NCI-H2227 treated with DMSO at 0.1 percent for 48 hours (cell line): ENCODE measurements at places on chromosomes 1 and 21.

GRCh38 chr1:64005801-64006200, 197.6 kb upstream of the UBE2U start:
- DNase-seq = no peak

DNA sequence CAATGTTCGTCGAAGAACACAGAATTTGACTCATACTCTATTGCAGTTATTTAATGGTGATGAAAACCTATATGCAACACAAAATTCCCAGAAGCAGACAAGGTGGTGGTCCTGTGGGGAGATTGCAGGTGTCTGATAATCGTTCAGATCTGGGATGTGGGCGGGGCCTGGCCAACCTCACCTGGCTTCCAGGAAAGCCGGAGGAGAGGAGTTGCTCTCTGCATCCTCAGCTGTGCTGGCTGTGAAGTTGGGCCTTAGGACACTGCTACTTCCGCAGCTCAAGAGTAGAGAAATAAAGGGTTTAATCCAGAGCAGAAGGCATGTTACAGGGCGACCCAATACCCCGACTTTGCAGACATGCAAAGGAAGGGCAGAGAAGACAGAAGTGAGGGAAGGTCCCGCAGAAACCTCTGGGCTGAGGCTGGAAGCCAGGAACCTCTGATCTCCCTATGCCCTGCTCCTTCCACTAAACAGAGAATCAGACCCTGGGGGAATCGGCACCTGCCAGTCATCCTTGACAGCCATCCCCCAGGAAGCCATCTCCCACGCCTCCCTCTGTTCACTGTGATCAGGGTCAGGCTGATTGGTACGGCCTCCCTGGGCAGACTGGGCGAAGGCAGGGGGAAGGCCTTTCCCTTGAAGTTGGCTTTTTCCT, 590.3 kb downstream of the AJAP1 start:
- DNase-seq = no peak

- DNase-seq = no peak
Measured at GRCh38 chr1:67921725-67922489, 88.6 kb upstream of the GNG12 start.

DNA sequence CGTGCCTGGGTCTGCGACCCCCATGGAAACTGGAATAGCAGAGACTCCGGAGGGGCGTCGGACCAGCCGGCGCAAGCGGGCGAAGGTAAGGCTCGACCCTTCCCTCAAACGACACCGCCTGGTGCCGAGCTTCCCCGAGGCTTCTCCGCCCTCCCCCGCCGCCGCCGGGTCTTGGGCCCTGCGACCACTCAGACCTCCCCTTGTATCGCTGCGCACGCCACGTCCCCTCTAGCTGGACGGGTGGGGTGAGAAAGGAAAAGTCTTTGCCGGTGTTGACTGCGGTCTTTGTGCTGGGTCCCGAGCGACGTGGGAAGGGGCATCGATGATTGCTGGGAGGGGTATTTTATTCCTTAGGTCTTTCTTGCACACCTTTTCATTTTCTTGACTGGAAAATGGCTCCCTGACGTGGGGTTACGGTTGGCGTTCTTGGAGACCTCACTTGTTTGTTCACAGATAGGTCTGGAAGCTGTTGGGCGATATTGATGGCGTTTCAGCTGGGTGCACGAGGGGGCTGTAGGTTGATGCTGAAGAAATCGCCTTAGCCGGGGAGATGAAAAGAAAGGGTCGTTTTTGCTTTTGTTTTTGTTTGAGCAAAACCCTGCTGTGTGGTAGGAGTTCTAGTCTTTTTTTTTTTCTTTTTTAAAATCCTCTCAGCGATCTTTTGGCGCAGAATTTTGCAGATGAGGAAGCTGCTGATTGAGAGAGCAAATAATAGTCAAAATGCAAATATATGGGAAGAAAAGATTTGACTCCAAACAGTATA, 776 bp downstream of the KDM1A start:
- peak; percentile 54 for DNase-seq

GRCh38 chr1:52679048-52679447, 19.1 kb downstream of the COA7 start:
- DNase-seq = no peak

- DNase-seq = peak; percentile 7
Measured at GRCh38 chr1:195831789-195832188, 776.5 kb downstream of the KCNT2 start.

- DNase-seq = no peak
Measured at GRCh38 chr1:234320549-234320948, 52.7 kb upstream of the COA6 start.

GRCh38 chr1:6200188-6200809, 904 bp upstream of the RPL22 start:
- no peak for DNase-seq

DNA sequence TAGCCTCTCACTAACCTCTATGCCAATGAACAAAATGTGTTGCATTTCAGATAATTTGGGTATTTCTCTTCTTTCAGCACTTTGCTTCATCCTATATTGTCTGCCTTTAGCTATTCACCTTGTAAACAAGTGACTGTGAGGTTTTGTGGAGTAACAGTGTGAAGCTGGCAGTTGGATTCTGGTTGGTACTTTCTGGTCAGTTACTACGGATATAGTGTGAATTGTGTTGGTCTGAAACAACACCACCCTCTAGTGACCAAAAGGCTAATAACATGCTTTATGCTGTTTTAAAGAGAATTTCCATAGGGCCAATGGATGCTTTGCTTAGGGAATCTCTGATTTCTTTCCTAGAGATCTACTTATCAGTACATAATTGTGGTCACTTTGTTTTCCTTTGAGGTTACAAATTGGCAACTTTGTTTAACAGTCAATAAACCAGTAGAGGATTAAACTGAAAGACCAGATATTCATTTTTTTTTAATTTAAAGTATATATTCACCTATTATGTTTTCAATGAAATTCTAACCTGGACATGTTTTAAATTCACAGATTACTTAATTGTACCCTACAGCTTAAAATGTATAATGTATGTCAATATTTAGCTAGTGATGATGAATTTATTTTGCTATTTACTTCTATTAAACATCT, 2.5 kb upstream of the PTGER3 start:
- peak; percentile 78 for DNase-seq

DNA sequence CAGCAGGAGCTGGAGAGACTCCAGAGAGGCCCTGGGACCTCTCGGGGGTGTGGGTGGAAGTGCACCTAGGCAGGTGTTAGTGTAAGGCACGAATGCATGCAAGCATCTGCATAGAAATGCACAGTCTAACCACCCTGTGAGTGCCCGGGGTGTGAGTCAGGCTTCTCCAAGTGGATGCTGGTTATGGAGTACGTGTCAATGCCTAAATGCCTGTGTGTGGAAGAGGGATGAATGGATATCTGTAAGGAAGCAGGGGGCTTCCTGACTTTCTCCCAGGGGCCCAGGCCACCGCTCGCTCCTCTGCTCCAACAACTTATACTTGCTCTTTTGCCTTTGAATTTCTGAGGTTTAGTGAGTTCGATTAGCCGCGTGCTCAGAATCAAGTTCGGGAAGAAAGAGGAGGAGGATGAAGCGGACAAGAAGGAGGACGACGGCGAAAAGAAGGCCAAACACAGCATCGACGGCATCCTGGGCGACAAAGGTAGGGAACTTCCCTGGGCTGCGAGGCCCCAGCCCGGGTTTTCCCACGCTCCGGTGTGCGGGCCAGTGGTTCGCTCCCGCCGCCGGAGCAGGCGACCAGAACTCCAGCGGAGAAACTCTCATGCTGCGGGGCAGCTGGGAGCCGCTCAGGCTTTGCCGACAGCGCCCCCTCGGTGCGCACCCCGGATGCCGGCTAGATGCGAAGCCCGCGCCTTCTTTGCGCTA, 5.4 kb downstream of the PAX7 start:
- DNase-seq = no peak

GRCh38 chr1:59410457-59410856, 113.6 kb downstream of the FGGY start:
- no peak for DNase-seq

DNA sequence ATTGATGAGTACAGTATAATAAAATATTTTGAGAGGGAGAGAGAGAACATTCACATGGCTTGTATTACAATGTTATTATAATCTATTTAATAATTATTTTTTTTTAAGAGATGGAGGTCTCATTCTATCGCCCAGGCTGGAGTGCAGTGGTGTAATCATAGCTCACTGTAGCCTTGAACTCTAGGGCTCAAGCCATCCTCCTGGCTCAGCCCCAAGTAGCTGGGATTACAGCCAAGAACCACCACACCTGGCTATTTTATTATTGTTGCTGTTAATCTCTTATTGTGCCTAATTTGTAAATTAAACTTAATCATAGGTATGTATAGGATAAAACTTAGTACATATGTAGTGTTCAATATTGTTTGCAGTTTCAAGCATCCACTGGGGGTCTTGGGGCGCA, 57.8 kb downstream of the HS2ST1 start:
- no peak for DNase-seq

DNA sequence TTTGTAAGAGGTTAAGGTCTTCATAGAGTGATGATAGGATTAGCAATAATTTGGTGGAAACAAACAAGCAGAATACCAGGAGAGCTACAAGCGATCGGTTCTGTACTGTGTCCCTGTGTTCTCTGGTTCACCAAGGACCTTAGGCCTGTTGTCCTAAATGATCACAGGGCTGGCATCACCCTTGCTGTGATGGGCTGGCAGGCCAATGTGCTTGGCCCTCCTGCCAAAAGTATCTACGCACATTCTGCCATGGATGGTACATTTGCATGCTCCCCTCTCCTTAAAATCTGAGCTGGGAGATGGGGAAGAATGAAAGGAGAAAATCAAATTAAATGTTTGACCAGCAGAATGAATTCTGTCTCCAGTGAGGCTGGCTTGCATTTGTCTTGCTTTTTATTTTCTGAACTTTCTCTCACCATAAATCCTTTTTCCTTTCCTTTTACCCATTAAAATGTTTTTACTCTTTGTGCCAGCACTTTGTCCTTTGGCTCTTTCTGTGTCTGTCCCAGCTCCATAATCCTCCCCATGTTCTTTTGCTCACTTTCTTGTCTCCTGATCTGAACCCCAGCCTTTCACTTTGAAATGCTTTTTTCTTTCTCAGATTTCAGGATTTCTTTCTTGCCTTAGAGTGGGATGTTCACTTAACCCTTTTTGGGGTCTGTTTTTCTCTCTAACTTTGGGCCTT, 51.7 kb downstream of the PBX1 start:
- no peak for DNase-seq

DNA sequence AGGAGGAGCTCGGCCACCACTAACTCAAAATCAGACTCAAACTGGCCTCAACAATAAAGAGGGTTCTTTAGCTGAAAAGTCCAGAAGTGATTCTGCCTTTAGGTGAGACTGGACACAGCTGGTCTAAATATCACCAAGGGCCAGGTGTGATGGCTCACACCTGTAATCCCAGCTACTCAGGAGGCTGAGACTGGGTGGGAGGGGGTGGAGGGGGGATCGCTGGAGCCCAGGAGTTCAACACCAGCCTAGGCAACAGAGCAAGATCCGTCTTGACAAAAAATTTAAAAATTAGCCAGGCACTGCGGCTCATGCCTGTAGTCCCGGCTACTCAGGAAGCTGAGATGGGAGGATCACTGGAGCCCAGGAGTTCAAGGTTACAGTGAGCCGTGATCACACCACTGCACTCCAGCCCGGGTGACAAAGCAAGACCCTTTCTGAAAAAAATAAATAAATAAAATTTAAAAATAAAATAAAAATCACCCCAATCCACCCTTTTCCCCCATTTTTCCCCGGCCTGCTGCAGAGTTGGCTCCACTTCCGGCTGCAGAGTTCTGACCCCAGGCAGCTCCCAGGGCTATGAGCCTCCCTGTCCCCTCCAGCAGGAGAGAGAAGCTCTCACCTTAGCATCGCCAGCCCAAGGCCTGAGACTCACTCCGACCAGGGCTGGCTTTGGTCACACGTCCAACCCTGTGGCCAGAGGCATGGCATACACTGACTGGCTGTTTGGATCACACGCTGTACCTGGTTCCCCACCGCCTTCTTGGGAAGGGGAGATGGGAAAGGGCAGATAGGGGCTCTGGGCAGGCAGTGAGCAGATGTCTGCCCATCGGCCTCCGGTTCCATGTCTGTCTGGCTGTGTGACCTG, 87.3 kb upstream of the IFFO2 start:
- no peak for DNase-seq

DNA sequence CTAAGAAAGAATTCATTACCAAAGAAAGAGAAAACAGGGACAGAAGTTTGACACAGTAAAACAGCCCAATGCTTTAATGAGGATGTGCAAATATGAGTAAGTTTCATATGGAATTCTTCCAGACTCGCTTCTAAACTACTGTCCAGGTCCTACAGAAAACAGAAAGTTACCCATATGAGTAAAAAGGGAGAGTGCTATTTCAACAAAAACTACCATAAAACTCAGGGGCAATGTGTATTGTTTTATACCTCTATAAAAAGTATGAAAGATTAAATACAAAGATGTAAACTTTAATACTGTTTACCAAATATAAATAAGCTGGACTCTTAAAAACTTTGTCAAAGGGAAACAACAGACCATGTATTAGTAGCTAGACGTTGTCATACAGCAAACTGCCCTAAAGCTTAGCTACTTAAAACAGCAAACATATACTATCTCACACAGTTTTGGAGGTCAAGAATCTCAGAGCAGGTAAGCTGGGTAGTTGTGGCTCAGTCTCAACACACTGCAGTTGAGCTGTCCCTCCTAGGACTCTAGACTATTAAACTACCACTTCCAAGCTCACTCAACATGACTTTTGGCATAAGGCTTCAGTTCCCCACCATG, 174.9 kb downstream of the COP1 start:
- DNase-seq = no peak

DNA sequence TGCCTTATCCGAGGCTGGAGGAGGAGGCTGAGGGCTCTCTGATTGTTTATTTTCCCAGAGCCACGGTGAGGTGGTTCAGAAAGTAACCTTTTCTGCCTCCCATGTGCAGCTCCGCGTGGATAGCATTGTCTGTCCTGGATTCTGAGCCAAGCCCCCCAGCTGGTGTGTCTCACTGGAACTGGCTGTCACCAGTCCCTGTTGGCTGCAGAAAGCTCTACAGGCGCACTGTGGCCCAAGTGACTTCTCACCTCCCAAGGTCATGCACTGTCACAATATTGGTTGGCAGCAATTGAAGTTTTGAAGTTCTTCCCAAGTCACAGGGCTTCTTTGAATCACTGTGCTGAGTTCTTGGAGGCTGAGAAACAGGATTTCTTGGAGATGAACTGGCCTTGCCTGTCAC, 8.2 kb downstream of the BMP8A start:
- no peak for DNase-seq

DNA sequence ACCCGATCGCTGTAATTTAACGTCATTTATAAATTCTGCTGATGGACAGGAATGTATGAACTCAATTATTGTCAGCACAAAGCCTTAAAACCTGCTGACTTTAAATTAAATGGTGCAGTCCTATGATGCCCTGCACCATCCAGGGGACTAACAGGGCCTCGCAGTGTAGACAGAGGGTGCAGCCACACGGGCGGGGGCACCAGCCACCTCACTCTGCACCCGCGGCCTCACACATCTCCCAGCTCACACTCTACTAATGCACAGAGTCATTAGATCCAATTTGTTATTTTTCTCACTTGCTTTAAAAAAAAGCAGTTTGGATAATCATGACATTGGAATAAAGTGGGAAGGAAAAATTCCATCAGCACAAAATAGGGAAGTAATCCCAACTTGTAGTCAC, 49.7 kb downstream of the PROX1 start:
- no peak for DNase-seq

DNA sequence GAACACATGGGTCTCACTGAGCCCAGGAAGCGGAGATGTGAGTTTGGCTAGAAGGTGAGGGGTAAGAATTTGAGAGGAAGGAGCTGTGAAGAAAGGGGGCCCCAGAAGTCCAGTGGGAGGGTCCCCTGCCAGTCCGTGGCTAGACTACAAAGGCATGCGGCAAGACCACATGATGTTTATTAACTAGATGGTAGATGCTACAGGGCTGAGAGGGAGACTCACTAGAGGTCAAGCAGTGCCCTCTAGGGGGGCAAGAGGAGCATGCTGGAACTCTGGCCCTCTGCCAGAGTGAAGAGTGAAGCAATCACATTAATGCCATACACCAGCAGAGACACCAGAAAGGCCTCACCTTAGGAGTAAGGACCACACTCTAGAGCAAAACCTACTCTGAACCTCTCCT, 12.2 kb downstream of the KIAA0319L start:
- no peak for DNase-seq
